ENCODE measurements at places on chromosomes 5 and 9. TPM values are rescaled to one million over a fixed set of nuclear protein-coding genes. Genes with fewer than 3 reads are reported as not detected.

DNA sequence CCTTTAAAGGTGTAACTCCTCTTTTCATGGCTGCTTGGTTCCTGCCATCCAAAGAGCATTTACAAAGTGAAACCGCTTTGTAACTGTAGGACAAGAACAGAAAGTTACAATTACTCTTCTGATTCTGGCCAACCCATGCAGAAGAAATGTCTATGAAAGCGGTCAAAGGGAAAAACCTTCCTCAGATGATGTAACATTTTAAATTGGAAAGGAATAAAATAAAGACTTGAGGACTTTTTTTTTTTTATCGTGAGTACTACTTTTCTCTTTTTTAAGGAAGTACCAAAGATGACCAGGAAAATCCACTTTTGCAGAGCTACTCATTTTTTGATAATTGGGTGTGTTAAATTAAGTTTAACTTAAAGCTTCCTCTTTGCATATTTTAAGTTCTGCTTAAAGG, 13.0 kb upstream of the C9orf72 start:
- DNase-seq = no peak

The TYRP1 gene
- total RNA-seq = 5.1 TPM

The PDE8B gene
- 10.6 TPM for total RNA-seq

GRCh38 chr5:4907571-4907970, 232.6 kb upstream of the ADAMTS16 start:
- DNase-seq = no peak

- no peak for DNase-seq
Measured at GRCh38 chr9:92661127-92661526, 8.8 kb downstream of the IPPK start.

DNA sequence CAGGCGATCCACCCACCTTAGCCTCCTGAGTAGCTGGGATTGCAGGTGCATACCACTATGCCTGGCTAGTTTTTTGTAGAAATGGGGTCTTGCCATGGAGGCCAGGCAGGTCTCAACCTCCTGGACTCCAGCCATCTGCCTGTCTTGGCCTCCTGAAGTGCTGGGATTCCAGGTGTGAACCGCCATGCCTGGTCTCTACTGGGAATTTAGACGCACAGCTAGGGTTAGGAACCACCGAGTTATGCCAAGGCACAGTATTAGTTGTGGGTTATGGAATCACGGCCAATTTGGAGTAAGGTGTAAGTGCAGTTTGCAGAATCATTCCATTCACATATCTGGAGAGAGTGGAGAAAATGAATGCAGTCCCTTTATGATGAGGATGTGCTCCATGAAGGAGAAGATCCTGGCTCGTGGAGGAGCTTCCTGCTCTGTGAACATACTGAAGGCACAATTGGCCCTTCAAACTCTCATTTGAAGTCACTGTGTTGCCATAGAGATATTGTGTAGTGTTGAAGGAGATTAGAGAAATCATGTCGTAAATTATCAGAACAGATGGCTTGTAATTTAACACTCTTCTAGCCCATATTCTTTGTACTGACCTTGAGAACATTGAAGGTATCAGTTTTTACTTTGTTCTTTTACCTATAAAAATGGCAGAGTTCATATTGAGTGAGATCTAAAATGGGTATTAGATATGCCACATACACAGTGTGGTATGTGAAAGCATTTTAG, 18.8 kb downstream of the TRIO start:
- DNase-seq = no peak

DNA sequence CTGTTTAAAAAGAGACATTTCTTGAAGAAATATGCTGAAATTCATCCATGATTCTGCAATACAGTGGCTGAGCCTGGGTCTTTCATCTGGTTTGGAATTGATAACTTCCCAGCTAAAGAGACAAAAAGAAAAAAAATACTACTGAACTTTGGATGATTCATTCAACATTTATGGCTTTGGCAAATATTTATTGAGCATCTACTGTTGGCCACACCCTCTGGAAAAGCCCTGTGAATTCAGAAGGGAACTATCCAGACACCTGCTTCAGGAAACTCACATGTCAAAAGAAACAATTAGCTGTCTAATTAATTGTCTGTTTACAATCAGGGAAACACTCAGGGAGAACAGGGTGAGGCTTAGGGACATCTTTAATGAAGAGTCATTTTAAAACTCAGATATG, 17.8 kb upstream of the ZNF622 start:
- no peak for DNase-seq
